ENCODE measurements at places on chromosomes 2 and 18.

DNA sequence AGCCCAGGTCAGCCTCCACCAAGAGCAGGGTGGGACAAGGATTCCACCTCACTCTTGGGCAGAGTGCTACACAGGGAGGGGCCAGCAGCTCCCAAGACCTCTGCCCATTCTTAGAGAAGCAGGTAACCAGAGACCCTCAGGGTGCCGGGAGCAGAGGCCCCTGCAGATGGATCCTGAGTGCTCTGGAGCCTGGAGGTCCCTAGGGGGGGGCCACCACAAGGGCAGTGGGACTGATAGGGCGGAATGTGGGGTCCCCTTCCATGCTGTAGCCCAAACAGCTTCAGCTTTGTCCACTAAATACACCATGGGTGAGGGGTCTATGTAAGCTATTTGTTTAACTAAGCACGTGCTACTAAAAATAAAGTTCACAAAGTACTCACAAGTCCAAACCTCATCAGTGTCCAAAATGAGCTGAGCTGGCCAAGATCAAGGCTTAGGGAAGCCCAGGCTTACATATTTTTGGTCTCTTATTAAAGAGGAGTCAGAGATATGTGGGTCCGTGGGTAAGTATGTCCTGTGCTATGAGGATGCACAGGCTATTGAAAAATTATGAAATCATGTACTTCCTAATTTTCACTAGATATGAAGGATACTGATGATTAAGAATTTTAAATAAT is 21.5 kb upstream of the GPC1 start:
- DNase-seq = no peak

DNA sequence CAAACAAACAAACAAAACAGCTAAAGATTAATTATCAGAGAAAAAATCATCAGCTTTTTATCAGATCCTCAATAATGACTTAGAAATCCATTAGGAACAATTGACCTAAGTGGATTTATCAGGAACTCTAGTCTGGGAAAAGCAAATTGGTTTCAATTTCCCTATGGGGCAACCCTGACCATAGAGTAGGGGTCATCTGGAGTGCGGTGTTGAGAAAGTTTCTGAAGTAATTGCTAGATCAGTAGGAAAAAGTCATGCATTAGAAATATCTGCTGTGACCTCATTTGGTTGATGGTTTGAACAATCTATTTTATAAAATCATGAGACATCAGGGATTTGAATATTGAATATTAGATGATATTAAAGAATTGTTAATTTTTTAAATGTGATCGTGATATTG is 507.9 kb downstream of the TXNL1 start:
- no peak for DNase-seq

- no peak for DNase-seq
Observed at GRCh38 chr2:54770211-54770610, 46.7 kb downstream of the EML6 start.

DNA sequence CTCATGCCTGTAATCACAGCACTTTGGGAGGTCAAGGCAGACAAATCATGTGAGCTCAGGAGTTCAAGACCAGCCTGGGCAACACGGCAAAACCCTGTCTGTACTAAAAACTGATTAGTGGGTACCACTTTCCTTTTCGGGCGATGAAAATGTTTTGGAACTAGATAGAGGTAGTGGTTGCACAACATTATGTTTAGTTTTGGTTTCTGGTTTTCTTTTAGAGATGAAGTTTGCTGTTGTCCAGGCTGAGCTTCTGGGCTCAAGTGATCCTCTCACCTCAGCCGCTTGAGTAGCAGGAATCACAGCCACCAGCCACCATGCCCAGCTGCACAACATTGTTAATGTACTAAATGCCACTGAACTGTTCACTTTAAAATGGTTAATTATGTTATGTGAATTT is 27.6 kb downstream of the AAK1 start:
- no peak for DNase-seq

GRCh38 chr2:191539068-191539467 is 138.9 kb upstream of the NABP1 start:
- peak; percentile 20 for DNase-seq

DNA sequence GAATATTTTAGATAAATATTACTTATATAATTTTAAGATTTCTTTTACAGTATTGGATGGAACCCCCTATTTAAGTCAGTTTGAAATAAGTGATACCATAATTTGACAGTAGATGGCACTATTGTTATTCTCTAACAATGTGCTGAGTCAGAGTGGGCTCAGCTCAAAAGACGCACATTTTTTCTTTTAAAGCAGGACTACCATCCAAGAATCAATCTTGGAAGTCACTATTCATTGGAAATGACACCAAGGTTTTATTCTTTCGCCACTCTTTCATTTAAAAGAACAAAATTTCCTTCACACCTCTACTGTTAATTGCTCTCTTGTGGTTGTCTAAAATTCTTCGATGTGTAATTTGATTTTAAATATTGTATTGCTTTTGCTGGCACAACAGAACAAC is 32.6 kb upstream of the SPAG16 start:
- no peak for DNase-seq

GRCh38 chr2:147646818-147647468 is 197.9 kb upstream of the ACVR2A start:
- DNase-seq = no peak

DNA sequence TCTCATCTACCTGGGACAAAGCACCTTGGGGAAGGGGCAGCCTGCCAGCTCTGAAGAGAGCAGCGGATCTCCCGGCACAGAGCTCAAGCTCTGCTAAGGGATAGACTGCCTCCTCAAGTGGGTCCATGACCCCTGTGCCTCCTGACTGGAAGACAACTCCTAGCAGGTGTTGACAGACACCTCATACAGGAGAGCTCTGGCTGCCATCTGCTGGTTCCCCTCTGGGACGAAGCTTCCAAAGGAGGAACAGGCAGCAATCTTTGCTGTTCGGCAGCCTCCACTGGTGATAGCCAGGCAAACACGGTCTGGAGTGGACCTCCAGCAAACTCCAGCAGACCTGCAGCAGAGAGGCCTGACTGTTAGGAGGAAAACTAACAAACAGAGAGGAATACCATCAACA is 549.9 kb upstream of the LRATD1 start:
- no peak for DNase-seq

DNA sequence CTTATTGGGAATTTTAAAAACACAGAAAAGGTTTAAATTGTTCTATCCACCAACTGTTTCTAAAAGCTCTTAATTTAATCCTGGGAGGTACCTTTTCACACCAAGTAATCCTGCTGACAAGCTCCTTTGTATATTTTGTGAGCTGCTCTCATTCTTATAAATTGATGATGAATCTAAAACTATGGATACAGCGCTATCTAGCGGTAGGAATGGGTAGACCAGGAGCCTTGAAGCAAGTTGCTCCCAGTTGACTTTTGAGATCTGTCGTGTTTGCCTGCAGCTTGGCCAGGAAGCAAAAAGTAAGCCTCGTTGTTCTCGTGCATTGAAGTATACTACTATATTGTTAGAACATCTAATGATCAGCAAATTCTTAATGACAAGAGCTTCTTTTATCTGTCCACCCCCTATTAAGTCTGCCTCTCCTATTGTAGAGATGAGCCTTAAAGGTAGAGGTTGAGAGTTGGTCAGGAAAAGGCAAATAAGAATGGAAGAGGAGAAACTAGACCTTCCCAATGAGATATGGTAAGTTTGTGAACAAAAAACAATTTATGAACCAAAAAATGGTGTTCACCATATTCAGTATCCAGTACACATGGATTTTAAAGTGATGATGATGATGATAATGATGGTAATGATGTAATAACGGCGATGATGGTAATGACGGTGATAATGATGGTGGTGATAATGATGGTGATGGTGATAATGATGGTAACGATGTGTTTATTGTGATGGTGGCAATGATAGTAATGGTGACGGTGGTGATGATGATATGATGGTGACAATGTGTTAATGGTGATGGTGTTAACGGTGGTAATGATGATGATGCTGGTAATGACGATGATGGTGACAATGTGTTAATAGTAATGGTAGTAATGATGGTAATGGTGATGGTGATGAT is 212.1 kb upstream of the NCKAP5 start:
- no peak for DNase-seq

DNA sequence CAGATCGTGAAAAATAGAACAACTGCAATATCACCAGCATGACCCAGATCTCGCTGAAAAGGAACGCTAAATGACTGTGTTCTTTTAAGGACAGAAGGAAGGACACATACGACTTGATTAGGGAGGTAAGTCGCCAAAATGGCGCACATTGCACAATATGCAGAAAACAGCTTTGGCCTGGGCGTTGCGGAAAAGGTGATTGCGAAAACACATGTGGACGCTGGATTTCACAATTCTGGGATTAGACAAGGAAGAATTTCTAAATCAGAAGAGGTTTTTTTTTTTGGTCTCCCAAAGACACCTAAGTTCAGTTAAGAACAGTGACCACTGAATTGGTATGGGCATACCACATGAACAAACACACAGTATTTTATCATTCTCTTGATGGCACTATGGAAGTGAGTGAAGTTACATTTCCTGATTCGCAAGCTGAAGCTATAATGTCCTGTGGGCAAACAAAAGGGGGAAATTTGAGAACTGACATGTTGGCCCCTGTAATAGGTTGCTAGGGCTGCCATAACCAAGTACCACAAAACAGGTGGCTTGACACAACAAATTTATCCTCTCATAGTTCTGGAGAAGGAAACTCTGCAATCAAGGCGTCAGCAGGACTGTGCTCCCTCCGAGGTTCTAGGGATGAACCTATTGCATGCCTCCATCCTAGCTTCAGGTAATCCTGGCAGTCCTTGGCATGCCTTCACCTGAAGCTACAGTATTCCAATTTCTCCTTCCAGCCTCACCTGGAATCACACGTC is 25.8 kb upstream of the ERICH2 start:
- DNase-seq = no peak

- no peak for DNase-seq
Observed at GRCh38 chr2:68214381-68214780, 38.0 kb downstream of the PPP3R1 start.

DNA sequence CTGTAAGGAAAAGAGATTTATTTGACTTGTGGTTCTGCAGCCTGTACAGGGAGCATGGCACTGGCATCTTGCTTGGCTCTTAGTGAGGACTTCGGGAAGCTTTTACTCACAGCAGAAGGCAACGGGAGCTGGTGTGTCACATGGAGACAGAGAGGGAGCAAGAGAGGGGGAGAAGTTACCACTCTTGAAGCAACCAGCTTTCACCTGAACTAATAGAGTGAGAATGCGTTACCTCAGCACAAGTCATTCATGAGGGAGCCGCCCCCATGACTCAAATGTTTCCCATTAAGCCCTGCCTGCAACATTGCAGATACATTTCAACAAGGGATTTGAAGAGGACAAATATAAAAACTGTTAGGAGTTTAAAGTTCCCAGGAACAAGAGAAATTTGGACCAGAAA is 190.0 kb downstream of the CYRIA start:
- no peak for DNase-seq

- DNase-seq = no peak
Observed at GRCh38 chr18:36476433-36476832, 178.9 kb downstream of the FHOD3 start.

GRCh38 chr18:60978338-60978737 is 354.9 kb upstream of the CDH20 start:
- no peak for DNase-seq

DNA sequence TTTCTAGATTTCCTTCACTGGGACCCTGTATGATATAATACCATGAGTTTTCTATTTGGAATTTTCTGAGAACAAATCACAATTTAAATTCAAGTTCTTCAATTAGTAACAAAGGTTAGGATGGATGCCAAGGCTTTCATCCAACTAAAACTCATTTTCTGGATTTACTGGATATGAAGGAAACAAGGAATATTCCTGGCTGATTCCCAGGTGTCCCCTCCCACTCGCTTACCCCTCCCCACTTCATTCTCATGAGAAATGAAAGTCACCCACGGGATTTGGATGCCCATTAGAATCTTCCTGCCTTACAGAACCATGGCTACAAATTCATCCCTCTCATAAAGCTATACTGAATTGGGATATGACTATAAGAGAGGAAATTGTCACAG is 40.0 kb downstream of the RNU4ATAC start:
- no peak for DNase-seq

DNA sequence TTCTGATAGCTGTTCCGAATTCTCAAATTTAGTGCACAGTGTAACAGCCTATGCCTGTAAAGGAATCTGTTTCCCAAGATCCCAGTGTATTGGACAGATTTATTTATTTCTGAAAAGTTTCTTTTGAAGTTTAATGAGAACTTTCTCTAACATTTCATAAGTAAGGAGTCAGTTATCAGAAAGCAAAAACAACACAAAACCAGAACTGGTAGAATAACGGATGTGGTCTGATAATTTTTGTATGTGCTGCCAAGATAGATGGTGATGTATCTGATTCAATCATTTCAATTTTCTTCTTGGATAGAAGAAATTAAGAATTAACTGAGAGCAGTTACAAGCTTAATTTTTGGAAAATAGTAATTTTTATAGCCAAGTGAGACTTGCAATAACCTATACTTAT is 374.3 kb downstream of the SOCS6 start:
- DNase-seq = no peak

- DNase-seq = no peak
Observed at GRCh38 chr2:24179683-24180082, 4.8 kb downstream of the FAM228A start.

DNA sequence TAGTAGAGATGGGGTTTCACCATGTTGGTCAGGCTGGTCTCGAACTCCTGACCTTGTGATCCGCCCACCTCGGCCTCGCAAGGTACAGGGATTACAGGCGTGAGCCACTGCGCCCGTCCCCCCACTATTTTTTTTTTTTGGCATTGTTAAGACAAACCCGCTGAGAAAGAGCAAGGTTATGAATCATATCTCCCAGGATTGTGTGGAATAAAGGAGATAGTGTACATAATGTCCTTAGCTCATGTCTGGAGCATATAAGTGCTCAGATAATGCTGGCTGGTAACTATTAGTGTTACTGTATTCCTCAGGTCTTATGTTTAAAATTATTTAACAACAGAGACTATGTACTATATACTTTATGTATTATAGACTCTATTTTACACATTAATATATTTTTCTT is 36.0 kb downstream of the TTC27 start:
- no peak for DNase-seq

- DNase-seq = peak; percentile 43
Observed at GRCh38 chr2:25521665-25522387, 151.6 kb downstream of the DTNB start.

Data from CD4-positive, alpha-beta T cell treated with Interleukin-6 for 4 hours (primary cell).